ENCODE measurements at places on chromosomes 5 and 9.

DNA sequence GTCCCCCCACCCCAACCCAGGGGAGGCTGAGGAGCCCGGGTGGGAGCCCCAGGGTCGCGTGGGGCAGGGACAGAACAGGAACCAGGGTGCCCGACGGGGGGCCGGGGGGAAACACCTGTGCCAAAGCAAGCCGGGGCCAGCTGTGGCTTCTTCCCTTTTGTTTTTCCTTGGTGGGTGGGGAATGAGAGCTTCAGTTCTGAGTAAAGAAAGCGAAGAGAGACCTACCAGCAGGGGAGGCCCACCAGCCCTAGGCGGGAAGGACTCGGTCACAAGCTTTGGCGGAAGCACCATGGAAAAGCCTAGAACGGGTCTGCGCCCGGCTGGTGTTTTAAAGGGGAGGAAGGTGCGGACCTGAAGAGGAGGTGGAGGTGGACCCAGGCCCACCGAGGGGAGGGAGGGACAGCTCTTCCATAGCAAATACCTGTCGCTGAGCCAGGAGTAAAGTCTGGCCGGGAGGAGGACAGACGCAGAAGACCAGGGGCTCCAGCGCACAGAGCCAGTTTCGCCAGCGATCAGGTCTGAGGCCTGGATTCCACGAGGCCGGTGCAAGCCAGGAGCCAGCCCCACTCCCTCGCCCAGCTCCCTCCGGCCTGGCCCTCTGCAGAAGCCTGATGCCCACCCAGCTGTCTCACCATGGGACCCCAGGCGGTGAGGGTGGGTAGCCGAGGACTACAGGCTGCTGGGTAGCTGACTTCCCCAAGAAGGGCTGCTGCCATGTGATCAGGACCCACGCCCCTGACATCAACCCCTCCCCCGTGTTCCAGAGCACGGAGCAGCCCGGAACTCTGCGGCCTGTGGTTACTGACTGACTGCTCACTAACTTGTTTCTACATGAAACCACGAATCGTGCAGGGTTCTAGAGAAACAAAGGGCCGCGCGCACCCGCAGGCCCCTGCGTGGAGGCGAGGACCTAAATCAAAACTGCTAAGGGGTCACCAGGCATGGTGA lies 849 bp upstream of the MGAT1 start:
- peak; percentile 62 for DNase-seq

DNA sequence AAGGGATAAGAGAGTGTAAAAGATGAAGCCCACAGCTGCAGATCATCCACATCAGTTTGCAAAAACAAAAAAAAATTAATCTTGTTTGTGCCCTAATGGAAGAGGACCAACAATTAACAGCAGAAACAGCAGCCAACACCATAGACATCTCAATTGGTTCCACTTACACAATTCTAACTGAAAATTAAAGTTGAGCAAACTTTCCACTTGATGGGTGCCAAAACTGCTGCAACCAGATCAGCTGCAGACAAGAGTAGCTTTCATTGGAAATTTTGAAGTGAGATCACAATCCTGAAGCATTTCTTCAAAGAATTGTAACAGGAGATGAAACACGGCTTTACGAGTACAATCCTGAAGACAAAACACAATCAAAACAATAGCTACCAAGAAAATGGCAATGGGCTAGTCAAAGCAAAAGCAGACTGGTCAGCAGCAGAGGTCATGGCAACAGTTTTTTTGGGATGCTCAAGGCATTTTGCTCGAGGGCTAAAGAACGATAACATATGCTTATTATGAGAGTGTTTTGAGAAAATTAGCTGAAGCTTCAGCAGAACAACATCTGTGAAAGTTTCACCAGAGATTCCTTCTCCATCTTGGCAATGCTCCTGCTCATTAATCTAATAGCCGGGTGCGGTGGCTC lies 4.1 kb upstream of the RBM27 start:
- no peak for DNase-seq

GRCh38 chr5:114648940-114649339 lies 287.1 kb downstream of the KCNN2 start:
- DNase-seq = no peak

DNA sequence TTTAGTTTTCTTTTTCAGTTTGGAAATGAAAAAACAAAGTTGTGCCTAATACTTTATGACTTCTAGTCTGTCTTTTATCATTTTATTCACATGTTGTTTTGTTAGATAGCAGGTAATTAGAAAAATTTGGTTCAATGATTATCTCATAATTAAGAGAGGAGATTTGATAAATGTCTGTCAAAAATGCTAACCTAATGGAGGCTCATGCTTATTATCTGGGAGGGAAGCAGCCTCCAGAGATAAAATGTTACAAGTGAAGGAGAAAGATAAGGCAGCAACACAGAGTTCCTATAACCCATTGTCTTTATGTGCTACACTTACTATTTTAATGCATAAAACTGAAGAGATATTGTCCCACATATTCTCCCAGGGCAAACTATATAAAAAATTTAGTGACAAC lies 53.5 kb downstream of the SLC27A6 start:
- no peak for DNase-seq

GRCh38 chr5:150124111-150124557 lies 31.5 kb downstream of the PDGFRB start:
- no peak for DNase-seq

DNA sequence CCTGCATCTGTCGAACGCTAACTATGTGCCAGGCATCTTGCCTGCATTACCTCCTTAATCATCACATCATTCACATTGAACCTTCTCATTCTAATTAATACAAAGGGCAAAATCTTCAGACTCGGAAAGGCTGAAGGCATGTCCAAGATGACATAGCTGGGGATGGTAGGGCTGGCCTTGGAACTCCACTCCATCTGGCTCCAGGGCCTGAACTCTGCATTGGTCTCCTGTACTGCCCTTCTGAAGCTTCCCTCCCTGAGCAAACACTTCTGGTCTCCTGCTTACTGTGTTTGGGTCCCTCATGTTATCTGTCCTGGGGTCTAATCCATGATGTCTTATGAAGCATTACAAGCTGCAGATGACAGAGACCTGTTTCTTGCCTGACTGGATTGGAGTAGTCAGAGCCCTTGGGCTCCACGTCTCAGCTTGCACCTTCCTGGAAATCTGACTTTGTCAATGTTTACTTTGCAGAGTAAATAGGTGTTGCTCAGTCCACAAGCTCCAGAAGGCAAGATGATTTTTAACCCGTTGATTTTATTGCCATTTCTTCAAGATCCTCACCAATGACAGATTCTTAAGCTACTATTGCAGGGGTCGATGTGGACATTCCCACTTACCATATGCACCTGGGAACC lies 106.1 kb downstream of the GALNT10 start:
- no peak for DNase-seq

- no peak for DNase-seq
Observed at GRCh38 chr9:129874261-129875101, 39.2 kb downstream of the USP20 start.

DNA sequence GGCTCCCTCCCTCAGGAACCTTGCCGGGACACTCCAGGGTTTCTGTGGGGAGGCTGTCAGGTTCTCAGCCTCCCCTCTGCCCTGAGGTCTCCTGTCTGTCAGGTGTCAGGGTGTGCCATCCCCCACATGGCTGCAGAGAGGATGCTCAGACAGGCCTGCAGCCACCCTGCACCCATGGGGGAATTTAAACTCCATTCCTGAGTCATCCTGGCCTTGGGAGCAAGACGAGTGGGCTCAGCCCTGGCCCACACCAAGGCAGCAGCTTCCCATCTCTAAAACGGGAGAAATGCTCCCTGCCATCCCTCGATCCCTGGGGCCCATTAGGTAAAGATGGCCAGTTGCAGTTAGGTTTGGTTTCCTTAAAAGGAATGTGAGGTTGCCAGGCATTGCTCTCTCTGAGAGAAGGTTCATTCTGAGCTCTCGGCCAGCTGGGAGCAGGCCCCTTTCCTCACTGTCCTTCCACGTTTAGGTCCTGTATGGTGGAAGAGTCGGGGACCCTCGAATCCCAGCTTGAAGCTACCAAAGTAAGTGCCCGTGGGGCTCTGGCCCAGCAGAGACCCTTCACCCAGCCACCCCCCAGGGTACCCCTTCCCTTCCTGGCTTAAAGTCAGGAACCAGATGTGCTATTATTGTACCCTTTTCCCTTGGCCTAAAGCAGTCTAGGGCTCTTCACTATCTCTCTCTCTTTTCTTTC lies 26.6 kb downstream of the DYNC2I2 start:
- no peak for DNase-seq

DNA sequence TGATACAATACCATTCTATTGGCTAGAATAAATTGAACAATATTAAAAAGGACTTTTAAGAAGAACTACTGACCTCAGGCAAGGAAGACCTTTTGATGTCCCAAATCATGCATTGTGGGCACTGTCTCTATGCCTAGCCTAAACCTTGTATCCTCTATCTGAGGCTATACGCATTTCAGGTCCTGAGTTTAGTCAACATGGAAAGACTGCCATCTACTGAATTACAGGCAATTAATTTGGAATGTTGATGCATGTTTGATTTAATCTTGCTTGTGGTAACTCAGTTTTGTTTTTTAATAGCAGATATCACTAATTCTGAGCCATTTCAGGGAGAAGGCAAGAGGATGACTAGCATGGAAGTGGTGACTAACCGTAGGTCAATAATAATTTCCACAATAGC lies 585.3 kb upstream of the CCNG1 start:
- DNase-seq = no peak

DNA sequence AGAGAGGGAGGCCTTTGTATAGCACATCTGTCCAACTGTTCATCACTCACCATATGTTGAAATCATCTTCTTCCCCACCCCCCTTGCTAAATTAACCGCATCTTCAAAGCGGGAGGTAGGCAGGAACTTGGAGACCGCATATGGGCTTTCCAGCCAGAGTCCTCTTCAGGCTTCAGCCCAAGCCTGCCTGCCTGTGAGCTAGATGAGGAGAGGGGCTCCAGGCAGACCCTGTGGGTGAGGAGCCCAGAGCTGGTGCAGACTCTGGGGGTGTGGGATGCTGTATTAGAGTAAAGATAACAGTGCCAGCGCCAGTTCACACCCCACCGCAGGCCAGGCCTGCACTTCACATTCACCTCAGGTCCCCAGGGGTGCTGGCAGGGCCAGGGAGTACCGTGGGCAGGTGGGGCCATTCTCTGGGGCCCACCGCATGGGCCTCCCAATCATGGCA lies 16.2 kb downstream of the PRRC2B start:
- no peak for DNase-seq

DNA sequence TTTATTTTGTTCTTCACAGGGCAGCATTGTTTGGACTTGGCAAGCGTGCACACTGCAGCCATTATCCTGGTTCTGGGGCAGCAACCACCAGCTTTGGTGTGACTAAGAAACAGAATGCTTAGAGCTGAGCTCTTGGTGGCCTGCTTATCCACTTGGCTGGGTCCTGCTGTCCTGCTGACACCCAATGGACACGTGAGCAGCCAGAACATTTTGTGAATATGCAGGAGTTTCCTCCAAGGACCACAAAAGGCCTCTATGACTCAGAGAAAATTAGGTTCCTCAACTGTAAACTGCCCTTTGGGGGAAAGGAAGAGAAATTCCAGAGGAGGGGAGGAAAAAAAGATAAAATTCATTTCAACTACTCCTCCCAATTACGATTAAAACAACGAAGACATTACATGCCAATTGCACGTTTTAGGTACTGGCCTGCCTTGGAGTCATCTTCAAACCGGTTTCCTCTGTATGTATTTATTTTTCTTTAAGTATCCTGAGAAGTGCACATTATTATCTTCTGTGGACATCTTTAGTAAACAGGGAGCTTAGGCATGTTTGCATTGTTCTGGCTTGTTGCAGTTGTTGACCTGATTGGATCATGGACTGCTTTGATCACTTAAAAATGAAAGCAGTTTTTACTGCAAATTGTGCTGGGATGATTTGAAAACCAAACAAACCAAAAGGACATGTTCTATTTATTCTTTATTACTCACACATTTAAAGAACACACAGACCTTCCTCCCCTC lies 82.3 kb upstream of the TLE4 start:
- DNase-seq = no peak

DNA sequence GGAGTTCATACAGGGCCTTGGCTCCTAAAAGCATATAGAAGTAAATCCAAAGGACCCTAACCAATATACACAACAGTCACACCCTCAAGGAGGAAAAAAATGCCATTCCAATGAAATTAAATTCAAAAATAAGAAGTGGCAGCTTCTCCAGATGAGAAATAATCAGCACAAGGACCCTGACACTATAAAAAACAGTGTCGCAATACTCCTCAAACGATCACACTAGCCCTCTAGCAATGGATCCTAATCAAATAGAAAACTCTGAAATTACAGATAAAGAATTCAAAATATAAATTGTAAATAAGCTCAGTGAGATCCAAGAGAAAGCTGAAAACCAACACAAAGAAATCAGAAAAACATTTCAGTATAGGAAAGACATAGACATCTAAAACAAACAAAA lies 33.5 kb upstream of the HTR4 start:
- no peak for DNase-seq

DNA sequence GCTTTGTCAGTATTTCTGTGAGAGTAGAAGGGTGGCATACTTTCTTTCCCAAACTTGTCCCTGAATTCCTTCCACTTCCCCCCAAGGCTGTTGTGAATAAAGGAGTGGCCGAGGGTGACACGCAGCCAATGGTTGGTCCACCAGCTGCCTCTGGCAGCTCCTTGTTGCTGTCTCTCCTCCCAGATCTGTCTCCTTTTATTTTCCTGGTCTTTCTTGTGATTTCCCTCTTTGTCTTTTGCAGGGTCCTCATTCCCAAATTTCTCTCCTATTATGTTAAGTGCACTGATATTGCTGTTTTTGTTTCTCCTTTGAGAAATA lies 137.5 kb upstream of the HMHB1 start:
- DNase-seq = no peak

DNA sequence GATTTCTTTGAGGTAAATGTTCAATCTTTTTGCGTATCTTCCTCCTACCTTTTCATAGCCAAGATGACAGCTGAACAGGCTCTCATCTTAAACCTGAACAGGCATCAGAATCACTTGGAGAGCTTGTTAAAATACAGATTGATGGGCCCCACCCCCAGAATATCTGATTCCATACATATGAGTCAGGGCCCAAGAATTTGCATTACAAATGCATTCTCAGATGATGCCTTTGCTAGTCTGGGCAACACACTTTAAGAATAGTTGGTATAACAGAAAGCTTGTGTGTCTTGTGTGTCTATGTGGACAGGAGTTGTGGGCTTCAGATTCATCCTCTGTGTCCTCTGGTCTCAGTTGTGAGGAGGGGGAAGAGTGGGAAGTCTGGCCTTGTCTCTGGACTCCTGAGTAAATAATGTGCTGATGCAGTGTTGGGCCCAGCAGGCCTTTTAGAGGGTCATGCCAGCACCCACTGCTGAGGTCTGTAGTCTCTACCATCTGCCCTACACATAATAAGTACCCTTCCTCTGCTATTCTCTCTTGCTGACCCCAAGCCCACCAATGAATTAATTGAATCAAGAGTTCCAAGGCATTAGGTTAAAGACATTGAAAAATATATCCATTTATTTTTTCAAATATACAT lies 43.1 kb downstream of the PTCD2 start:
- no peak for DNase-seq

DNA sequence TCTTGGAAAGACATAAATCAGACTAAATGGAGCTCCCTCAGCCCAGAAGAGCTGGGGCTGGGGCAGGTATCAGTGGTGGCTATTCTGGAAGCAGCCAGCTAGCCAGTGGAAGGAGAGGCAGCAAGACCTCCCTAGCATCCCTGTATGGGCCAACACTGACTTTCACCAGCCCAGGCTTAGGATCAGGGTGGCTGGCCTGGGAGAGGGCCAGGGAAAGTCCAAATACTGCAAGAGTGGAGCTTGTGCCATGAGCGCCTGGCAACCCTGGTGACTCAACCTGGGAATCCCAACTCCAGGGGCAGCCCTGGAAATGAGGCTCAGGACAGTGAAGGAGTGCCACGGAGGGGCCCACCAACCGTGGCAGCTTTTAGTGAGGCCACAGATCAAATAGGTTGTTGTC lies 7.6 kb upstream of the IRF1 start:
- DNase-seq = no peak
